ENCODE measurements at places on chromosomes 16 and 17.

GRCh38 chr16:86653285-86654006 lies 75.1 kb downstream of the FOXL1 start:
- DNase-seq = no peak

DNA sequence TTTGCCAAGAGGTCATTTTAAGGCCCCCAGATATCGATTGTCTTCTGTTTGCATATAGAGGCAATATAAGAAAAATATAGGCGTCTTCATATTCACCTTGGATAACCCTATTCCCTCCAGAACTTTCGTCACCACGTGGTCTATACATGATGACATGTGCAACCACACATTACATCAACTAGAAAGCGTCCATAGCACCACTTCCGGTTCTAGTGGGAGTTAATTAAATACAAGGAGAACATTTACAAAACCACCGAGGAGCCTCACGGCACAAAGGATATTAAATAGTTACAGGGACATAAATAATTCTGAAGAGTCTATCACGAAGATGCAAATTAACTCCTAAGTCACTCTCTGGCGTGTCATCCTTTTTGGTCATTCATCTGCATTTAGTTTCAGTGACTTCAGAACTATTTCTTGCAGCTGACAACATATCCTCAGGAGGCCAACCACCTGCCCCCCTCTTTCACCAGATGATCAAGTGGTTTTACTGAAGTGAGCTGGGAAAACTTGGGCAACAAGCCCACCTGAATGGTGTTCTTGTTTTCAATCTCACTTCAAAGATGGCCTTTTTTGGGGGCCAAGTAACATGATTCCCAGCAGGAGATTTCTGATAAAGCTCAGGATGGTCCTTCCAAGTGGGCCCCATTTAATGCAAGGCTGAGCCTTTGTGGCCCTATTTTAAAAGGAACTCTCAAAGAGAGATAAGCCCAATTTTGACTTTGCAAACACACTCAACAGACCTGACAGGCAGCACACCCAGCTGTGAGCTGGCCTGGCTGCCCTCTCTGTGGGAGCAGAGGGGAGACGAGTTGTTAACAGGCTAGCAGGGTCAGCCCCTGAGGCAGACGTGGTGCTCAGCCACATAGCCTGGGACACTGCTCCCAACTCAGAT lies 15.3 kb downstream of the CMTM3 start:
- DNase-seq = no peak

GRCh38 chr16:7025616-7026190 lies 306.9 kb upstream of the RBFOX1 start:
- no peak for DNase-seq

DNA sequence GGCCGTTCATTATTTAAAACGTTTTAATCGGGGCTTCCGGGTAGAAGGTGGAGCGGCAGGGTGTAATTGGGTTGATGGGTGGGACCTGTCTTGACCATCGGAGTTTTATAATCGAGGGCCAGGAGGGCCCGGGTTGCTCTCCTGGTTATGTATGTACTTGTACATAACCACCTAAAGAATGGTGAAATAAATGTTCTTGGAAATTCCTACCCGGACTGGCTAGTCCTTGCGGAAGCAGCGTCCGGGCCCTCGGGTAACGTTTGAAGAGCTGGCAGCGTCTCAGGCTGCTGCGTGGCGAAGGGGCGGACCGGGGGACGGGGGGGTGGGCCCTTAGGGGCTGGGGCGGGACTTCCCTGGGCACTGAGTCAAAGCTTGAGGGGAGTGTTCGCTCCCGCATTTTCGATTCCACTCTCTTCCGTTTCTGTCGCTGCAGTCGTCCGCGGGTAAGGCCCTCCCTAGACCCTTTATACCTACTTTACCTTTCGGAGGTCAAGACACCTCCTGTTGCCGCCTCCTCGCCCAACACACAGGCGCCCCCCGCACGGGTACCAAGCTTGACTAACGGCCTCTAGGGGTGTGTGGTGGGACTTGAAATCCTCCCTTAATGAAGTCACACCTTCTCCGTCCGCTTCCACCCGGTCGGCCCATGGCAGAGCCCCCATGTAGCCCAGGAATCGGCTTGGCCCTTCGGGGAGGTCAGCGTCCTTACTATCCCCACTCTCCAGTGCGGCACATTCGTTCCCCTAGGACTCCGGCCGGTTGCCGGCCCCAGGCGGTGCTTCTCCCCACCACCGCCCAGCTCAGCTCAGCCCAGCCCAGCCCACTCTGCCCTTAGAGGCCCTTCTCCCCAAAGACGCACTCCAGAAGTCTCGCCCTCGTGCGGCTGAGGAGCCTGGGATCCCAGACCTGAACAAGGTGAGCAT lies at the start of gene TMEM106A:
Gene TMEM106A (plus strand): TSS at position 396 of the 923 bp plus-strand sequence. CDS start 1,167 bp downstream, outside the sequence.
- DNase-seq = peak; percentile 67

DNA sequence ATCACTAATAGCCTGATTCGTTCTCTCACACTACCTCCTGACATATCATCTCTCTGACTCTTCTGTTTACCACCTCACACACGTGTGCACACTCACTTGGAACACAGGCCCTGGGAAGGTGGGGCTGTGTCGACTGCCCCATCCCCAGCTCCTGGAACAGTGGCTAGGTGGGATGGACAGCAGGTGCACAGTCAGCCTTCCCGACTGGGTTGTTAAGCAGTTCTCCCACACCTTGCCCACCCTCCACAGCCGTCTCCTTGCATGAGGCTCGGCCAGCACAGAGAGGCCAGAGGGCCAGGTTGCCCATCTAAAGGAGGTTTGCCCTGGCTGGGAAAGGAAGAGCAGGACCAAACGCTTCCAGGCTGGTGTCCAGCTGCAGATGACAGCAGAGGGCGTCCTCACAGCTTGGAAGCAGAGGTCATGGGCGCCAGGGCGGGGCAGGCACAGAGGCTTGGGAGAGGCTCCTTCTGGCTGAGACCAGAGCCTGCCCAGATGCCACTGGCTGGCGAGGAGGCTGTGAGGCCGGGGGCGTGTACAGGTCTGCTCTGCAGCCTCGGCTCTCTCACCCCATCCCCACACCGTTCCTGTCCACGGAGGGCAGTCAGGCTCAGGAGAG lies 92.8 kb downstream of the AMFR start:
- no peak for DNase-seq

- no peak for DNase-seq
Observed at GRCh38 chr17:75153780-75154194, 525 bp downstream of the JPT1 start.

DNA sequence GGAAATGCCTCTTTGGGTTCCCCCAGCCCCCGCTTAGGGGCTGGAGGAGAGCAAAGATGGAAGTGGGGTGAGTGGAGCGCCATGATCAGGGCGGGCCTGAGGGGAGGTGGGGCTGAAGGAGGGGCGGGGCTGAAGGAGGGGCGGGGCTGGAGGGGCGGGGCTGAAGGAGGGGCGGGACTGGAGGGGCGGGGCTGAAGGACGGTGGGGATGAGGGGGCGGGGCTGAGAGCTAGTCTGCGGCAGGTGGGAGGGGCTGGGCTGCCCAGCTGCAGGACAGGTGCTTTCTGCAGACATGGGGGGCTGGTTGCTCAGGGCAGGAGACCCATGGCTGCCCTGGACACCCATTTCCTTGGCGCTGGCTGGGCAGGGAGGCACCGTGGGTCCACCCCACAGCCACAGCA lies 39.1 kb upstream of the PABPN1L start:
- no peak for DNase-seq

DNA sequence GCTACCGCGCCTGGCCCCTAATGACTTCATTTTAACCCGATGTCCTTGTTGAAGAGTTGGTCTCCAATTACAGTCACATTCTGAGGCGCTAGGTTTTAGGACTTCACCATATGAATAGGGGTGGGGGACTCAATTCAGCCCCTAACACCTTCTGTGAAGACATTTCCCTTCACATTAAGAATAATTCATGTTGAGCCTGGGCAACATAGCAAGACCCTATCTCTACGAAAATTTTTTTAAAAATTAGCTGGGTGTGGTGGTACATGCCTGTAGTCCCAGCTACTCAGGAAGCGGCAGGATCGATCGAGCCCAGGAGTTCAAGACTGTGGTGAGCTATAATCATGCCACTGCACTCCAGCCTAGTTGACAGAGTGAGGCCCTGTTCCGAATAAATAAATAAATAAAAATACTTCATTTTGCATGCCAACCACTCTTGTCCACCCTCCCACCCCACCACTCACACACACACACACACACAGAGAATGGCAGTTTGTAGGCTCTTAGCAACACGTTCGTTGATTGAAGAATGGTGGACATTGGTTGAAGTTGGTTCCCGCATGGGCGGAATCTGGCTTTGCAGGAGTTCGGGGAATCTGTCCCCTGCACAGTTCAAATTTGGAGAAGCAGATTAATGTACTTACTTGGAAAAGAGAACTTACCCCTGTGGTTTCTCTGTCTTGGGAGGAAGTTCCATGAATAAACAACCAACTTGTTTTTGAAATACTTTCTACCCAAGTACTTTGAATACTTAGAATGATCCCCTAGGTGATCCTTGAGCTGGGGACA lies 27.8 kb upstream of the TVP23A start:
- no peak for DNase-seq

GRCh38 chr16:78742501-78743283 lies 643.2 kb downstream of the WWOX start:
- peak; percentile 69 for DNase-seq

DNA sequence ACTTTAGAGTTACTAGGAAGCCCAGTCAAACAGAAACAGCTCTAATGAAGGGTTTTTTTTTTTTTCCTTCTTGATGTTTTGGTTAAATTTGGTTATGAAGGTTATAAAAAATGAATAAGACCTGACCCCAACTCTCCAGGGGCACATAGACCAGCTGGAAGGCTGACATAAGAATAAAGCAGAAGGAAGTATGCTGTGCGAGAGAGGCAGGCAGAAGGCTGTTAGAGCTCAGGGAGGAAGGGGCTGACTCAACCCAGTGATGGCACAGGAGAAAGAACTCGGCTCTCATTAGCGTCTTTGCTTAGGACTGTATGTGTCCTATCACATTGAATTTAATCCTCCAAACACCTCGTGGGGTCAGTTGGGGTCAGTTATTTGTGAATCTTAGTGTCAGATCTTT lies 474.6 kb downstream of the PMP22 start:
- DNase-seq = no peak

- no peak for DNase-seq
Observed at GRCh38 chr17:21454441-21454840, 78.3 kb downstream of the KCNJ12 start.

- DNase-seq = no peak
Observed at GRCh38 chr16:68644715-68645493, at the start of gene CDH3. Gene CDH3 (plus strand): TSS chr16:68645310. CDS start chr16:68645380, 70 bp downstream.

DNA sequence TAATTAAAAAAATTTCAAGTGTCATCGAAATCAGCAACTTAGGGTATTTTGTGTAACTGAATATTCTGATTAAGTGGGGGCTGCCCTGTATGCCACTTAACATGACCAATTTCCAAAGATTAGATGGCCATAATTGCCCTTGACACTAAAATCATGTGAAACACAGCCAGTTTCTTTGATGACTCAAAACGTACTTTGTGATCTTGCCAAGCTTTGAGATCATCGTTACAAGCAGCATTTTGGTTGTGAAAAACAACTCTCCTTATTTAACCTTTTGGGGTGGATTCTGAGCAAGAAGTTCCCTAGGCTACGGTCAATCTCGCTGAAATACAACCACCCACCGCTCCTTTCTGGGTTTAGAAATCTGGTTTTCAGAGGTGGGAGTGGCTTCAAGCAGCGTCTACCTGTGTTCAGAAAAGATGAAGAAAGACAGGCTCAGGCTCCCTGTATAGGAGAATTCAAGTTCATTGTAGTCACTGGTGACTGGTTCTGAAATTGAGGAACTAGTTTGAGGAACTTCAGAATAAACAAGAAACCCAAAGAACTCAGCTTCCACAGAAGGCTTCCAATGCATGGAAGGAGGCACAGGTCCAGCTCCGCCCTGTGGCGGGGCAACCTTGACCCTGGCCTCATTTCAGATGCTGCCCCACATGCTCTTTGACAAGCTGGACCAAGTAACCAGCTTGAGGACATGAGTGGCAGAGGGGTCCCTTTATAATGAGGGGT lies 9.4 kb downstream of the MAP3K14 start:
- no peak for DNase-seq

- no peak for DNase-seq
Observed at GRCh38 chr17:37750768-37751475, 6.1 kb upstream of the HNF1B start.
